ENCODE measurements at places on chromosomes 16 and 17. TPM values are rescaled to one million over a fixed set of nuclear protein-coding genes. Genes with fewer than 3 reads are reported as not detected.

DNA sequence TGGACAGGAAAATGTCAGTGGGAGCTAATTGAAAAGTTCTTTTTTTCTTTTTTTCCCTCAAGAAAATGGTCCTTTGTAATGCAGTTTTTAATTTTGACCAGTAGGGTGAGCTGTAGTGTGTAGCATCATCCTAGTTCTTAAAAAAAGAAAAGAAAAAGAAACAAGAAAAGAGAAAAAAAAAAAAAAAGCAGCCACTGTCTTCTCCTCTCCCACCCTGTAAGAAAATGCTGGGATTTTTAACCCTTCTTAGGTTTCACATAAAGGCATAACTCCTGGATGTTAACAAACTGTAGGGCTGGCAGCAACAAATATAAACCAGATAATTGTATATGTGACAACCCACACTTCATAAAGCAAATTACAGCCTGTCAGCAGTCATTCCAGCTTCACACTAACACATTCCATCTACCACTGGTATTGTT, 78.1 kb downstream of the SKAP1 start:
- DNase-seq, result peak; percentile 61
- no peak overlapping the region for H3K27ac ChIP-seq
- no peaks in the 10 kb centered on the region for H3K36me3 ChIP-seq
- H3K4me1 ChIP-seq, result no peaks in the 10 kb centered on the region

DNA sequence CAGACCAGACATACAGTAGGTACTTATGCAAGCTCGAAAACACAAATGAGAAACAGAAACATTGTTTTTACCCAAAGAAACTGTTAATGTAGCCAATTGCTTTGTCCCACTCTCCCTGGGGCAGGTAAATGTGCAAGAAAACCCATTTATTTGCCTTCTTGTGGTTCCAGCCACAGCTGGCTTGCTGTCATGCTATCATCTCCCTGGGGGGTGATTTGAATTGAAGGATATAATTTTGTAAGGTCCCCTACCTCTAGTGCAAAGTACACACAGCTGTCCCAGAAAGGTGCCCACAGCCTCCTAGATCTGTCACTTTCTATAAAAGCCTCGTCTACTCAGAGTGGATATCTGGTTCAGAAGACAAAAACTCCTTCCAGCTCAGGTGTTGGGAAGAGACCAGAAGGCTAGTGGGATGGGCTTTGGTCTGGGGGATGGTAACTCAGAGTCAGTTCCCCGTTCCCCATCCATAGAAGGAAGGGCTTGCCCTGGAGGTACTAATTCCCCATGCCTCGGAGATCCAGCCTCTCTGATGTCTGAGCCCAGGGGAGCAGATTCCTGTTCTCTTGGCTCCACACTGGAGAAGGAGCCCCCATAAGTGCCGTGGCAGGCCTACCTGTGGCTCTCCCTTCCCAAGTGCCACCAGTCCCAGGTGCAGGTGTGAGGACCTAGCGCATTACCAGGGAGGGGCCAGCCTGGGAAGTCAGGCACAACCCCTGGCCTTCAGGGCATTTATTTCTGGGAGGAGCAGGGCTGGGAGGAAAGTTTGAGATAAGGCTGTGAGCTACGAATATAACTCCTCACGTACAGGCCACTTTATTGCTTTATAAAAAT, 2.4 kb upstream of the PRR15L start:
- no peaks in the 10 kb centered on the region for H3K36me3 ChIP-seq
- no peaks in the 10 kb centered on the region for H3K27me3 ChIP-seq

Gene SLC2A4
- total RNA-seq, result 0.32 TPM

DNA sequence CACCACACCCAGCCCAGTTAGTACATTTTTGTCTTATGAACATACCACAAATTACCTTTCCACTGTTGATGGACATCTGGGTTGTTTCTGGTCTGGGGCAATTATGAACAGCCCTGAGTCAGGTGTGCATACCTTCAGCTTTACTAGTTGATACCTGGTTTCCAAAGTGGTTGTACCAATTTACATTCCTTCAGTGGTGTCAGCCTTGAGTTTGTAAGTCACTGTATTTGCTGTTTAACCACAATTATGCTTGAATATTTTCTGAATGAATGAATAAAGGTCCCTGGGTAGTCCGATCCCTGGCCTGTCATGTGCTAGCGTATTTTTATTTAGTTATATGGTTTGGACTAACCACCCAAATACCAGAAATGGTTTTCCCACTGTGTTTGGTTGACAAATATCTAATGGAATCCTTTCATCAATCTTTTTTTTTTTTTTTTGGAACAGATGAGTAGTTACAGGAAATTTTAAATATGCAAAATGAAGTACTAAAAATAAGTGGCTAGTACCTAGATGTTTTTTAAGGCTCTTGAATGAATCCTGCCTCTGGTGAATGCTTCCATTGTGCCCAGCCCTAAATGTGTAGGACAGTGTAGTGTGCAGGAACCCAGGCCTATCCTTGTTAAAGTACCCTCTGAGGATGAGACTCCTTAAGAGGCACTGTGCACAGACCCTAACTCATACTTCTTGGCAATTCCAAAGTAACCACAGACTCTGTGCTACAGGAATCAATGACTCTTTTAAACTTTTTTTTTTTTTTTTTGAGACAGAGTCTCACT, 3.7 kb downstream of the DUSP14 start:
- DNase-seq, result peak; percentile 81
- H3K27ac ChIP-seq, result peak overlapping the region; percentile 69
- H3K4me3 ChIP-seq, result no peak overlapping the region
- H3K27me3 ChIP-seq, result no peaks in the 10 kb centered on the region
- peaks cover 58% of the 10 kb centered on the region for H3K4me1 ChIP-seq
- H3K36me3 ChIP-seq, result peaks cover 17% of the 10 kb centered on the region

Gene CHD9NB
- not detected for total RNA-seq

DNA sequence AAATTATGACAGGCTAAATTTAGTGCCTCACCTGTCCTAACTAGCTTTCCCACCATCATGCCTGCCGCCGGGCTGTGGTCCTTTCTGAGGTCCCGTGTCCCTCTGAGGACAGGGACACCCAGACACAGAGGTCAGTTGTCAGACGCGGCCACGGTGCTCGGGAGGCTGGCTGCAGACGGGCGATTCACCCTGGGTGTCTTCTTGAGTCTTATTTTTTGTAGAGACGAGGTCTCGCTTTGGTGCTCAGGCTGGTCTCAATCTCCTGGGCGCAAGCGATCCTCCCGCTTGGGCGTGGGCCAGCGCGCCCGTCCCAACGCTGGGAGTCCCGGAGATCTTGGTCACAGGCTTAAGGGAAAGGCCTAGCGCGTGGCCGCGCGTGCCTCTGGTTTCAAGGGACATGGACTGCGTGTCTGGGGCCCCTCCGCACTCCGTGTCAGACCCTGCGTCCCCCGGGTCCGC, 797 bp upstream of the RAB11FIP3 start:
- peaks cover 5% of the 10 kb centered on the region for H3K36me3 ChIP-seq
- H3K27me3 ChIP-seq, result no peaks in the 10 kb centered on the region
- H3K4me3 ChIP-seq, result peak overlapping the region; percentile 52
- peak overlapping the region; percentile 22 for H3K27ac ChIP-seq

GRCh38 chr16:82735673-82736091, 108.9 kb downstream of the CDH13 start:
- no peaks in the 10 kb centered on the region for H3K27me3 ChIP-seq
- H3K27ac ChIP-seq, result peak overlapping the region; percentile 81
- peaks cover under 1% of the 10 kb centered on the region for H3K36me3 ChIP-seq

DNA sequence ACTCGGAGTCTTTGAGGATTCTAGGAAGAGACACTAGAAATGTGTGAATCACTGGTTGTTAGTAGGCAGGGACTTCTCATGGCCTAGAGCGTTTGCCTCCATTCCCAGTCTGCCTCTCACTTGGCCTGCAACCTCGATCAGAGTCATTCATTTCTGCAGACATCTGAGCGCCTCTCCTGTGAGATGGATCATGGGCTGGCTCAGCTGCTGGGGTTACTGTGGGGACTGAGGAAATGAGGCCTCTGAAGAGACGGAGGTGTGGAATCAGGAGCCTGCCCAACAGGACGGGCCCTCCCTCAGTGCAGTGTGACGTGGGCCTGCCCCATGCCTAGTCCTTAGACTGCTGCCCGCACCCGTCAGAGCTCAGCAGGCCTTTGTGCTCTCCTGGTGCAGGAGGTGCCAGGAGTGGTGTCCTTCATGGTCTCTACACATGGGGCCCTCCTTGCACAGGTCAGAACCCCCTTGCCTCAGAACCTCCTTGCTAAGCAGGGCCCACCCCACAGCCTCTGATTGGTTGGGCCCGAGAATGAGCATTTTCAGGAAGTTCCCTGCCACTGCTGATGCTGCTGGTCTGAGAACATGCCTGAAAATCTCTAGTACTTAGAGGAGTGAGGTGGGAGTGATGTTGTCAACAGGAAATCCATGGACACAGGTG, 99.4 kb downstream of the NPIPB11 start:
- no peaks in the 10 kb centered on the region for H3K27me3 ChIP-seq
- H3K4me3 ChIP-seq, result no peak overlapping the region
- no peaks in the 10 kb centered on the region for H3K36me3 ChIP-seq
- DNase-seq, result no peak
- H3K27ac ChIP-seq, result peak overlapping the region; percentile 39

GRCh38 chr17:48565022-48565554, 13.1 kb downstream of the HOXB4 start:
- H3K4me3 ChIP-seq, result peak overlapping the region; percentile 36
- no peak overlapping the region for H3K27ac ChIP-seq
- no peaks in the 10 kb centered on the region for H3K27me3 ChIP-seq
- no peak for DNase-seq
- peaks cover 3% of the 10 kb centered on the region for H3K36me3 ChIP-seq
- peaks cover 6% of the 10 kb centered on the region for H3K4me1 ChIP-seq

DNA sequence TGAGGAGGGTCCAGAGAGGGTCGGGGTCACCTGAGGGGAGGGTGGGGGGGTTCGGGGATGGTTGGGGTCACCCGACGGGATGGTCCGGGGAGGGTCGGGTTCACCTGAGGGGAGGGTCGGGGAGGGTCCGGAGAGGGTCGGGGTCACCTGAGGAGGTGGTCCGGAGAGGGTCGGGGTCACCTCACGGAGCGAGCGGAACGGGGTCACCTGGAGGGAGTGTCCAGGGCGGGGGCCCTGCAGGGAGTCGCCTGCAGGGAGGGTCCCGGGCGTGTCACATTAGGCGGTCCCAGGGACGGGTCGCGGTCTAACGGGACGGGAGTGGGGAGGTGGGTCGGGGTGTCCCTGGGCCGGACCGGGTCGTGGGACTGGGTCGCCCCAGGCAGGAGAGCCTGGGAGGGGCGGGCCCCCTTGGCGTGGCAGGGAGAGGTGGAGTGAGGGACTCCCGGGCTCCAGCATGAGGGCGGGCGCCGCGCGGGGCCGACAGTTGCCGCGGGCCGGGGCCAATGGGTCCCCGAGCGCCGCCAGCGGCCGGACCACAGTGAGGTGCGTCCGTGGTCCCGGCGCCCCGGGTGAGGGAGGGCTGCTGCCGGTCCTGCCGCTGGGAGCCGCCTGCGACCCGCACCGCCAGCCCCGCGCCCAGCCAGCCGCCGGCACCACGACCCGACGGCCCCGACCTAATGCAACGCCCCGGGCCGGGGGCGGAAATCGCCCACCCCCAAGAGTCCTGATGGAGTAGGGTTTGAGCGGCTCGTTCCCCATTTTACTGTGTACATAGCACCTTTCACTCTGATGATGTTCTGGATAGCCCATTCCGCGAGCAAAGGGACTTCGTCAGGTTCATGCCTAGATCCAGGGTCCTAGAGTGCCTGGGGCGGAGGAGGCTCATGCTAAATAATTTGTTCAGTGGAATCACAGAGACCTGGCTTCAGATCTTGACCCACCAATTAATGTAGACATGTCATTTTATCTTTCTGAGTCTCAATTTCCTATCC, 1.2 kb upstream of the ABCA3 start:
- no peak overlapping the region for H3K4me3 ChIP-seq
- peak; percentile 41 for DNase-seq
- H3K27me3 ChIP-seq, result peaks cover 66% of the 10 kb centered on the region
- no peaks in the 10 kb centered on the region for H3K36me3 ChIP-seq

DNA sequence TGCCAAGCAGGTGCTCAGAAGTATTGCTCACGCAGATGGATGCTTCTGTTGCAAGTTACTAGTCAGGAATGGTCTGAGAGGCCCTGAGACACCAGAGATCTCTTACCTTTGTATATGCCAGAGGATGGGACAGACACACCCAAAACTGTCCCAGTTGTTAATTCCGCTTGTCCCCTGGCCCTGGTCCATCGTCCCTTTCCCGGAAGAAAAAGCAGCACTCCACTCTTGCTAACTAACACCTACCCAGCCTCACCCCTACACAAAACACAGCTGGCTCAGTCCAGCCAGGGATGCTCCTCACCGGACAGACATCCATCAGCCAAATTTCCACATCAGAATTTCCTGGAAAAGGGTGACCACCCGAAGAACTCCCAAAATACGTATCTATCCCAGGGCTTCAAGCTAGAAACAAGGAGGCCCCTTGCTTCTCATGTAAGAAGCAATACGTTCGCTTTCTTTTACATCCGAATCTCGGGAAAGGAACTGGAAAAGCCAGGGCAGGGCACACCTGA, 2.0 kb downstream of the GAS7 start:
- H3K4me1 ChIP-seq, result peaks cover 14% of the 10 kb centered on the region
- no peaks in the 10 kb centered on the region for H3K36me3 ChIP-seq
- no peak overlapping the region for H3K4me3 ChIP-seq
- H3K27ac ChIP-seq, result no peak overlapping the region
- H3K27me3 ChIP-seq, result no peaks in the 10 kb centered on the region

DNA sequence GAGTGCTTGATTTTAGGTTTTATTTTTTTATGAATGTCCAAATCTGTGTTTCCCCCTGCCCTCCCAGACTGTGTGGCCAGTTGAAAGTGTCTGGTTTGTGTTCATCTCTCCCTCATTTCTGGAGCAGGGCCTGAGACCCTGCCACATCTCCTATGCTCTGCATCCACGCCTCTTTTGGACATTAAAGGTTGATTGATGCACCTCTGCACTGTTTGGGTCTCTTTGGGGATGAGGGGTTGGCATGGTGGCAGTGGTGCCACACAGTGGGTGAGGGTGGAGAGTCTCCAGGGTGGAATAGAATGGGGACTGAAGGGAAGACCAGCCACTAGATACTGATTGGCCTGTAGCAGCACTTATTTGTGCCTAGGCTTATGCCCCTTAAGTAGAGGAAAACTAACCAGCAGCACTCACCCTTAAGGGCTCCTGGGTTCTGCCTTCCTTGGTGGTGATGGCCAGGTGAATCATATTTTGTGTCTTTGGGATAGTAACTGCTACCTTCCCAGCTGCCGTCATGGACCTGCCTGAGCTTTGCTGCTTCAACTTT, 7.9 kb downstream of the DYNLL2 start:
- no peaks in the 10 kb centered on the region for H3K4me1 ChIP-seq
- H3K27me3 ChIP-seq, result no peaks in the 10 kb centered on the region
- no peak overlapping the region for H3K27ac ChIP-seq
- no peak for DNase-seq
- H3K36me3 ChIP-seq, result peaks cover 85% of the 10 kb centered on the region
- no peak overlapping the region for H3K4me3 ChIP-seq

DNA sequence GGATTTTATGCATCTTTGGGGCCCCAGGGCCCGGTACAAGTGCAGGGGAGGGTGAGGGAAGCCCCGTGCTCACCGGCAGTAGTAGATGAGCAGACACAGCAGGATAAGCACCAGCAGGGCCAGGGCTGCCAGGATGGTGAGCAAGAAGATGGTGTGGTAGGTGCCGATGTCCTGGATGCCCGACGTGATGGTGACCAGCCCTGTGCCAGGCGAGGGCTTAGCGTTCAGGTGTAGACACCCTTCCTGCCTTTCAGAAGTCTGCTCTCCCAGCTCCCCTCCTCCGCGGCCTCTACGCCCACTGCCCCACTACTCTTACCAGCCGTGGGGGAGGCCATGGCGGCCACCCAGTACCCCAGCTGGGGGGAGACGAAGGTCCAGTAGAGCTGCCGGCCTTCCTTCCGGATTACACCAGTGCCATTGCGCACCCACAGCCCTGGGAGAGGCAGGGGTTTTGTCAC, 8.0 kb downstream of the FAM171A2 start:
- peaks cover 26% of the 10 kb centered on the region for H3K36me3 ChIP-seq
- H3K27me3 ChIP-seq, result no peaks in the 10 kb centered on the region
- no peak overlapping the region for H3K27ac ChIP-seq
- no peak overlapping the region for H3K4me3 ChIP-seq
- H3K4me1 ChIP-seq, result no peaks in the 10 kb centered on the region

Measured in SJSA1 (cell line).